ENCODE measurements at places on chromosomes 7 and 10. TPM values are rescaled to one million over a fixed set of nuclear protein-coding genes. Genes with fewer than 3 reads are reported as not detected.

Gene CYTH3
- 2.8 TPM for total RNA-seq

Gene RPP30
- total RNA-seq, result 112 TPM

Gene SPDYE1
- not detected for total RNA-seq

Gene ADAP1
- 69.1 TPM for total RNA-seq

Gene ASIC3
- total RNA-seq, result 2.9 TPM

Gene NKX2-3
- total RNA-seq, result not detected

Gene ZPBP
- total RNA-seq, result not detected

Gene CACNB2
- total RNA-seq, result not detected

Gene SPDYE16
- total RNA-seq, result not detected

Gene ZNF425
- total RNA-seq, result 1.4 TPM

Gene UPK3BL2
- 8.1 TPM for total RNA-seq

Gene ORAI2
- total RNA-seq, result 57.5 TPM

Gene ATAD1
- total RNA-seq, result 57.7 TPM

Gene VPS37D
- 0.13 TPM for total RNA-seq

Gene WIPF3
- total RNA-seq, result not detected

Gene ASZ1
- total RNA-seq, result not detected

Gene SPDYE8
- not detected for total RNA-seq

Gene GNAT3
- total RNA-seq, result not detected

Gene UTF1
- not detected for total RNA-seq

Gene CDK1
- 78.0 TPM for total RNA-seq

Gene CNPY1
- total RNA-seq, result not detected

Gene AKR1C8
- total RNA-seq, result not detected

Gene AGR2
- total RNA-seq, result not detected

Gene OPN1SW
- not detected for total RNA-seq

Gene TMEM196
- total RNA-seq, result not detected

Gene OR2A1
- total RNA-seq, result not detected

Gene CPVL
- total RNA-seq, result 0.25 TPM

Gene ERLIN1
- total RNA-seq, result 22.1 TPM

Gene GATA3
- total RNA-seq, result 31.1 TPM

Gene LDB3
- 0.04 TPM for total RNA-seq

Gene PDZD8
- 27.6 TPM for total RNA-seq

Gene CPED1
- not detected for total RNA-seq

Gene TRIM73
- total RNA-seq, result 2.6 TPM

Gene SUPV3L1
- 53.6 TPM for total RNA-seq

Gene AKR1D1
- not detected for total RNA-seq
